ENCODE measurements at places on chromosomes 13 and 19.

- DNase-seq, result no peak
Observed at GRCh38 chr19:4593409-4593851, 33.9 kb upstream of the SEMA6B start.

DNA sequence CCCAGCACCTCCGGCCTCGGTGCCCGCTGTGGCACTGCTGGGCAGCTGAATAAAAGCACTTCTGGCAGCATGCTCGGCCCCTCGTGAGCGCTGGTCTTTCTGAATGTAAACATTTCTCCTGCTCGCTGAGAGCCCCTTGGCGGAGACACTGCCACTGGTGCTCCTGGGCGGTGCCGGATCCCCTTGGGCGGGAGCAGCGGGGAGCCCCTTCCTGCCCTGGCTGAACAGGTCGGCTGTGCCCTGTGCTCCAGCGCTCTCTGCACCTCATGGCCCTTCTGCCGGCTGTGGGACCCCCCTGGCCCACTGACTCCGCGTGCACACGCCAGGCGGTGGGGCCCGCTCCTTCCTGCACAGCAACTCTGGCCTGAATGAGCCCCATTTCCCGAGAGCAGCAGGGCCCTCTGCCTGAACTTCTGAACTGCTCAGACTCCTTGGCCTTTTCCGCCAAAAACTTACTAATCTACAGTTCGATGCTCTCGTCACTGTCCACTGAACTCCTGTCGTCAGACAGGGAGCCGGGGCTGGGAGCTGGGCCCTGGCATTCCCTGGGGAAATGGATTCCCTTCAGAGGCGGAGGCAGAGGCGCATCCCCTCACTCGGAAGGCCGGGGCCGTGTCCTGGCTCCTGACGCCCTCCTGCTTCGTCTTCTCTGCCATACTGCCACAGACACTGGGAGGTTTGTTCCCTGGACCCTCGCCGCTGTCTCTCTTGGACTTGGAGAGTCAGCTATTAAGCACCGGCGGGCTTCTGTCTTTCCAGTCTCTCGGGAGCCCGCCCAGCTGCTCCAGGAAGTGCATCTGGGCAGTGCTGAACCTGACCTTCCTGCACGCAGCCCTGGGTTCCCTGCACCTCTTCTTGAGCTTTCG lies 14.2 kb downstream of the RB1 start:
- DNase-seq, result no peak

DNA sequence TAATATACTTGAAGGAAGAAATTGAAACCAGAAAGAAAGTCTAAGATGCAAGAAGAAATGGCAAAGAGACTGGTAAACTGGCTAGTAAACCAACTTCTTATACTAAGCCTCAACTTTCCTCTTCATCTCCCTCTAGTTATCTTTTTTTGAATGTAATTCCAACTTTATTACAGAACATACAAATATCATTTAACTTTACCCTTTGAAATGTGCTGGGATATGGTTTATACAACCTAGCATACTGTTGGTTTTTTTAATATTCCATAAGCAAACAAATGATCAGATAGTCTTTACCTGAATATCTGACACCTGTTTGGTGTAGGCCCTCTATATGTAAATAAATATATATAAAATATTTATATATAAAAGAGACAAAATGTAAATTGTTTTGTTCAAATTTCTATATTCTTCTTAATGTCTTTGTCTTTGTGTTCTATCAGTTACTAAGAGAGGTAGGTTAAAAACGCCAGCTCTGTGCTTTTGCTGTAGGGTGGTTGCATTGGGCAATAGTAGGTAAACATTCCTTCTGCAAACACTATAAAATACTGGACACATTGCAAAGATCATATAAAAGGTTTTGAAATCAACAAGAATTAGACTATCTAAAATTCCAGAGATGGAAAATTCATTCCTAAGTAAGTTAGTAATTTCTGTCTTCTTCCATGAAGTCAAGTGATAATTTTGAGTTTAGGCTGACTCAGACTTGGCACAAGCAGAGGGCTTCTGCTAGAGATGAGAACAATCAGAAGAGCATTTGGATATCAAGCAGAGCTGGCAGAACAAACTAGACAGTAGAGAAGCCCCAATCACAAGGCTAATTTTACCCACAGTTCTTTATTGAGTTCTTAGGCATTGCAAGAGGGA lies 383.3 kb downstream of the RFC3 start:
- DNase-seq, result no peak

- no peak for DNase-seq
Observed at GRCh38 chr19:6362351-6362801, 1.0 kb downstream of the CLPP start.

DNA sequence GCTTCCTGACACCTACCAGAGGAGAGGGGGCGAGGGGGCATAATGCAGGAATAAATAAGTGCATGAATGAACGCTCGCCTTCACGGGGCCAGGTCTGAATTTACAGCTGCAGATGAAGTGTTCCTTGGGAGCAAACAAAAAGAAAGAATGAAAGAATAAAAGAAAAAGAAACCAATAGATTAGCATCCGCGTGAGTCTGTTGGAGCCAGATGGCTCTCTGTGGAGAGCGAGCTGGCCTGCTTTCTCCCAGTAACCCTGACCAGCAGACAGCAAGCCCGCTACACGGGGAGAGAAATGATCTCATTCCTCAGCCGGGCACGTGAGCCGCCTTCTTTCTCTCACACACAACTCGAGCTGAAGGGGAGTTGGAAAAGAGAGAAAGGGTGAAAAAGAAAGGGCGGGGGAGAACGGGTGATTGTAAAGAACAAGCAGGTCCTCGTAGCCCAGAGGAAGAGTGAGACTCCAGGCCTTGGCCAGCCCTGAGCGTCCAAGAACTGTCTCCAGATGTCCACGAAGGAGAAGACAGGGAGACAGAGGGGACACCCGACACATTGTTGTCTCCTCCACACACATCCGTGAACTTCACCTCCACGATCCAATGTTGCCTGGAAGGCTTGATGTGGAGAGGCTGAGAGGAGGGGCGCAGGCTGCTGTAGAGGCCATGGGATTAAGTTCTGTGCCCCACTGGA lies 81.4 kb downstream of the RNASEH2B start:
- no peak for DNase-seq

DNA sequence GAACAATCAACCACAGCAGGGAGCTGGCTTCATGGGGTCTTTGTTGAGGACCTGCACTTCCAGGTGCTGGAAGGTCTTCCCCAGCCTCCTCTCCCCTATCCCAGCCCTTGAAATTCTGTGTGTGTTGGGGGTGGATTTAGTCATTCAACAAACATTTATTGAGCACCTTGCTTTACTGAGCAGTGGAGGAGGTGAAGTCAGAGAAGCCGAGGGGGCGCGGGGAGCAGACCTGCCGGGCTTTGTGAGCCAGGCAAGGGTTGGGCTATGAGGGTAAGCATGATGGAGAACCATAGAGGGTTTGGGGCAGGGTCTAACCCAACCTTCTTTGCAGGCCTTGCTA lies 3.5 kb upstream of the C19orf85 start:
- no peak for DNase-seq

GRCh38 chr13:112740502-112741131 lies 50.8 kb downstream of the ATP11A start:
- no peak for DNase-seq

All from CMK (cell line).